ENCODE measurements at places on chromosomes 7 and 10.

DNA sequence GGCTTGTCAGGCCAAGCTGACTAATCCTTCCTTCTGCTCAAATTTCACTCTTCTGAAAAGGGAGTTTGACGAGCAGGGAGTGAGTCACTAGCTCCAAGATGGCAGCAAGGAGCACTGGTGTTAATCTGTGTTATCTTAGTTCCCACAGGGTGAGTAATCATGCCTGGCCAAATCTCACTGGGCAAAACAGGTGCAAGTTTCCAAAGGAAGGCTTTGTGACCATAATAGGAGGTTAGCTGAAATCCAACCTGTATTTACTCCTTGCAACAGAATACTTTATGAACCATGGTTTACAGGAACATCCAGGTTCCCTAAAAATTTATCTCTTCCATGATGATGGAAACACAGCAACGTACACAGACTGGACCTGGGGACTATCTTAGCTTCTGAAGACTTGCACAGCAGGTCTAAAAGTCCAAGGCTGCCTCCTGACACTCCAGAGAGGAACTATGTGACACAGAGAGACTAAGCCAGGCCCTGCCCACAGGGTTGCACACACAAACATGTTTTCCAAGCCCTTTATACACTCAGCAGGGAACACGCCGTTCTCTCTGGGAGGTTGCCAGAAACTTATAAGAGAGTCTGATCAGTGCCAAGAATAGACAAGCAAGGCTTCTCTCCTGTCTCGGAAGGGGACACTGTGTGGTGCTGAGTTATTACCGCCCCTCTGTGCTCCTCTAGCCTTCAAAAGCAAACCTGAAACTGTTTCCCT lies 46.3 kb downstream of the PDK4 start:
- peak; percentile 86 for DNase-seq

DNA sequence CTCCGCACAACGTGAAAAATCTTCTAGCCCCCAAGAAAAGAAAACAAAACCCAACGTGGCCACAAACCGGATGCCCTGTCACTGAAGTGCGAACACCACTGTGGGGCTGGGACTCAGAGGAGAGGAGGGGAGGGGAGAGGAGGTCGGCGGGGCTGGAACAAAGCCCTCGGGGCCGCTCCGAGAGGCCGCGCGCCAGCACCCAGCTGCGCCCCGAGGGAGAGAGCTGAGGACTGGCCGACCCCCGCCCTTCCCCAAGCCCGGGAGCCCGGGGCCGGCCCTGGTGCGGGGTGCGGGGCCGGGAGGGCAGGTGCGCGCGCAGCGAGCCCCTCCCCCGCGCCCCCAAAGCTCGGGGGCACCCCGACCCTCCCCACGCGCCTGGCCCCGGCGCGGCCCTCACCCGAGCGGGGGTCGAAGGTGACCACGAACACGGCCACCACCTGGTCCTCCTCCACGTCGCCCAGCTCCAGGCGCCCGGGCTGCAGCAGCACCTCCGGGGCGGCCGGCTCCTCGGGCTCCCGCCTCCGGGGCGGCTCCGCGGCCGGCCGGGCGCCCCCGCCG lies 398 bp downstream of the DENND11 start:
- peak; percentile 75 for DNase-seq

GRCh38 chr7:138154661-138155060 lies 78.4 kb downstream of the AKR1D1 start:
- DNase-seq, result no peak

GRCh38 chr7:130793855-130794618 lies 60.0 kb upstream of the KLF14 start:
- DNase-seq, result no peak

Measured in cardiac septum (tissue), 1 donor.